ENCODE measurements at places on chromosomes 6 and 20.

- DNase-seq: no peak
Measured at GRCh38 chr6:4185419-4185818, 50.0 kb upstream of the ECI2 start.

DNA sequence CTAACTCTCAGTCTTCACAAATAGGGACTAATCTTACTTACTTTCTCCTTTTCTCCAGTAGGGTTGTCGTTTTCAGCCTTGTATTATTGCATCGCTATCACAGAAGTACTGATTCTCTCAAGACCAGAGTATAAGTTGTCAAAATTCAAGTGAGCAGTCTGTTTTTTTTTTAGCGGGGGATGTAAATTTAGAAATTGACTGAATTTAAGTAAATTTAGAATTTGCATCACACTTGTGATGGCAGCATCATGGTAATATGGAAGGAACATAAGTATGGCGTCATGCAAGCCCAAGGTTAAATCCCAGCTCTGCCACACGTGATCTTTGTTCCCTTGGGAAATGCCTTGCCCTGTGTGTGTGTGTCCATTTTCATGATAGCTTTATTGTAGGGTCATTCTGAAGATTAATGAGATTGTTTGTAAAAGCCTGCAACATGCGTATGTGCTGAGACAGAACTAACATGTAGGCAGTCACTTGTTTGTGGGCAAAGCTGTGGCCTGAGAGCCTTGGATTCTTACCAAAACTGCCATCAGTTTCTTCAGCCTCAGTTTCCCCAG, 52.8 kb upstream of the VSTM2L start:
- DNase-seq: no peak

GRCh38 chr6:115220551-115221159, 840.0 kb downstream of the FRK start:
- no peak for DNase-seq

DNA sequence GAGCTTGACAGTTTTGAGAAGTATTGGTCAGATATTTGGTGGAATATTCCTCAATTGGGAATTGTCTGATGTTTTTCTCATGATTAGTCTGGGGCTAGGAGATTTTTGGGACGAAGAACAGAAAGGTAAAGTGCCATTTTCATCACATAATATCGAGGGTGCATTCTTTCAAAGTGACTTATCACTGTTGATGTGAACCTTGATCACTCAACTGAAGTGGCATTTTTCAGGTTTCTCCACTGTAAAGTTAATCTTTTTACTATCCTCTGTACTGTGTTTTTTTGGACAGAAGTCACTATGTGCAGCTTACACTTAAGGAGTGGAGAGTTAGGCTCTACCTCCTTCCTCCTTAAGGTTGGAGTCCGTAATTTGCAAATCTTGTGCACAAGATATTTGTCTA, 39.2 kb downstream of the PTCHD4 start:
- no peak for DNase-seq

DNA sequence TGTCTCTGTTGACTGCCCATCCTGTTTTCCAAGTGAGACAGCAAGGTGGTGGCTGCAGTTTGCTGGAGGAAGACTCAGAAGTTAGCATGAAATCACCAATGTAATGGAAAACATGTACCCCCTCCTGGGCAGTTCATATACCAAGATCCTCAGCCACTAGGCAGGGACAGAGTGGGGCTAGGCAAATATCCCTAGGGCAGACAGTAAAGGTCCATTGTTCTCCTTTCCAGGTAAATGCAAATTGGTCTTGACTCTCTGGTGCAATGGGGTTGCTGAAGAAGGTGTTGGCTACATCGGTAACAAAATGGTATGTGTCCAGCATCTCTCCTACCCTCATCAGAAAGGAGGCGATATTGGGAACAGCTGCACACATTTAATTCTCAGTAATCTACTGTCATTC, 233.6 kb upstream of the SOX4 start:
- DNase-seq: no peak

DNA sequence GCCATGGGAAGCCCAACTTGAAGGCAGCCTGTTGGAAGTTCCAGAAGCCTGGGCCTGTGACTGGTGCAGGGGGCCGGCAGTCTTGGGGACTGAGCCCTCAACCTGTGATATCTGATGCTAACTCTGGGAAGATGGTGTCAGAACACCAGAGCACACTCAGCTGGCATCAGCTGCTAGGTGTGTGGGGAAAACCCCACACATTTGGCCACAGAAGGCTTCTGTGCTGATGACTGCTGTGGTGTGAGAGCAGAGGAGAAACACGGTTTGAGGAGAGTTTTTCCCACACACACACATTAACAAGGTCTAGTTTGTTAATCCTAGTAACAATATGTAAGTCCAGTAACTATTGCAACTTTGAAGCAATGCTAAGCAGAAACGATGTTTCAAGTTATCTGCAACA, 78.0 kb downstream of the PSMB1 start:
- no peak for DNase-seq

- no peak for DNase-seq
Measured at GRCh38 chr6:84137989-84138575, 89.4 kb downstream of the CEP162 start.

DNA sequence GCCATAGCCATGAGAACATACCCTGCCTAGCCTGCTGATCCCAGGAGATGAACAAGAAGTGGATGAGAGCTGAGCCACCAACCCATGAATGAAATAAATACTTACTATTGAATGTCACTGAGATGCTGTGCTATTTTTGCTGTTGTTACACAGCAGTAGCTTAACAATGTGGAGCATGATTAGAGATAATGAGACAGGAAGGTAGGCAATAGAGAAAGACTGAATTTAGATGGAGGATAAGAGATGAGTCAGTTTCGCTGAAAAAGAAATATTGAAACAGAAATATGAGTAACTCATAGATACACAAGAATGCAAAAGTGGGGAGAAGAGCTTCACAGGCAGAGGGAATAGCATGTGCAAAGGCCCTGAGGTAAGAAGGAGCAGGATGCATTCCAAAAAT, 94.9 kb upstream of the TOP1 start:
- DNase-seq: no peak

- DNase-seq: no peak
Measured at GRCh38 chr20:61777773-61778494, 287.7 kb downstream of the TAF4 start.

DNA sequence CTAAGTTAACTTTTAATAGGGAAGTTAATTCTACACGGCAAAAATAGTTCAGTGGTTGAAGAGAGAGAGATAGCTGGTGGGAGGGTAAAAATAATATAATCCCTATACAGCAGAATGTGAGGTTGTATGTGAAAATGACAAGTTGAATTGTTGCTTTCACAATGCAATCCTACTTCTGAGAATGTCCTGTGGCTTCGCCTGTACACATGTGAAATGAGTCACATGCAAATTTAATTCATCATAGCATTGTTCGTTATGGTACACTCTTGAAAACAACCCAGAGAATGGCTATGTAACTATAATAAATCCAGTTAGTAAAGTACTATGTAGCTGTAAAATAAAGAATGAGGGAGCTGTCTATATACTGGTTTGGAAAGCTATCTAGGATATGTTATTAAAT, 46.0 kb upstream of the HINT3 start:
- no peak for DNase-seq

DNA sequence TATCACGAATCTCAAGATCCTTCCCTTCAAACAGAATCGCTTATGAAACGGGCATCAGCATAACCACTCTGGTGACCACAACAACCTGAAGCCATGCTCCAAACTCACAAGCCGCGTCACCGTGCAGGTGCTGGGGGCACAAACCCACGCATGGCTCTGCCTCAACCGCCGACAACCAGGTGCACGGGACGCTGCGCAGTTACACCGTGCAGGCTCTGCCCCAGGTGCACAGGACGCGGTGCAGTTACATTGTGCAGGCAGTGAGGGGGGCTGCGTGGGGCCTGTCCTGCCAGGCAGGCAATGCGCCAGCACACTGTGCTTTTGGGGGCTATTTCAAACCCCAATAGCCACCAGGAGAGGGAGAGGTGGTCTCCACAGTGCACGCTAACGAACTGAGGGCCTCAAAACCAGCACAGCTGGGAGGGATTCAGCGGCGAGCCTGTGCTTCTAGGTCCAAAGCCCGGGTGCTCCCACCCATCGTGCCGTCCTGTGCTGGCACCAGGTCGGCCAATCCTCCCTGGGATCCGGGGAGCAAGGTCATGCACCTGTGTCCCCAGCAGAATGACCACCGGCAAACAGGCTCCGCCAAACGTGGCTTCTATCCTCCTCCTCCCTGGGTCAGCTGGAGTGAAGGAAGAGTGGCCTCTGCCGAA, 35.8 kb downstream of the ZBTB46 start:
- no peak for DNase-seq

GRCh38 chr6:88473589-88473988, 307.4 kb upstream of the CNR1 start:
- no peak for DNase-seq

GRCh38 chr6:9938801-9939200, 476.1 kb downstream of the TFAP2A start:
- DNase-seq: no peak

DNA sequence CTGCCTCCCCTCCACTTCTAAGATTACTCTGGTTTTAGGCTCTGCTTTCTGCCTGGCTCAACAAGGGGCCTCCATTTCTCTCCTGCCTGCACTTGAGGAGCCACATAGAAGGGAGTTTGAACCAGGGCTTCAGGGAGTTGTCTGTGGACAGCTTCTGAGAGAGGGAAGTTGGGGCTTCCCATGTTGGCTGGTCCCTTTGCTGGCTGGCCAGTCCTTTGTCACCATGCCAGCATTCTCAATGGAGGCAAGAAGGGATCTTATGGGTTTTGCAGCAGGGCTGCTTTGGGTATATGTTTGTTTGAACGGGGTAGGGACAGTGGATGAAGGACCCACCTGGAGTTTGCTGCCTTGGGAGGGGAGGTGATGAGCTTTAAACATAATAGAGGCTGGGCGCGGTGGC, 124.9 kb downstream of the CARMIL1 start:
- DNase-seq: no peak

DNA sequence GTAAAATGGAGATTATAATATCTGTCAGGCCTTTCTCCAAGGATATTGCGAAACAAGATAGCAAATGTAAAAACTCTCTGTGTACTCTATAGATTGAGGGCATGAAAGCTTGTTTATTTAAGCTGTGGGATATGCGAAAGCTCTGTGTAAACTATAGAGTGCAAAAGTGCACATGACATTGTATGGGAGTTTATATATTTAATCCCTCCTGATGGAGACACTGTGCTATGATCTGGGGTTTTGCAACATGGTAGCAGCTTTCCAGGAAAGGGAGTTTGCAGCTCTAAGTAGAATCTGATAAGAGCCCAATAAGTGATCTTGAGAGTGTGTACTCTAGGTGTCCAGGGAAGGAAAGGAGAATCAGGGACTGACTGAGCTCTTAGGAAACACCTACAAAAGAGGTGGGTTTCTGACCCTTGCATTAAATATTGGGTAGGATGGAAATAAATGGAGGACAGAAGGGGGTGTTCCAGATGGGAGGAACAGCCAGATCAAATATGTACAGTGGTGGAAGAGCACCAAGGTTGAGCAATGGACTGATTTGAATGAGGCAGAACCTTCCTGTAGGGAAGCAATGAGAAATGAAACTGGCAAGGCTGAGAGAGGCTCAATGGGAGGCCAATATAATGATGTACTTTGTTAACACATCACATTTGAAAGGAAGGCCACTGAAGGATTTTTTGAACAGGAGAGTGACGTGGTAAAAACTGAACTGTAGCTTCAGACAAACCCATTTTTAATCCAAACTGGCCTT, 450.1 kb downstream of the GJA1 start:
- no peak for DNase-seq

DNA sequence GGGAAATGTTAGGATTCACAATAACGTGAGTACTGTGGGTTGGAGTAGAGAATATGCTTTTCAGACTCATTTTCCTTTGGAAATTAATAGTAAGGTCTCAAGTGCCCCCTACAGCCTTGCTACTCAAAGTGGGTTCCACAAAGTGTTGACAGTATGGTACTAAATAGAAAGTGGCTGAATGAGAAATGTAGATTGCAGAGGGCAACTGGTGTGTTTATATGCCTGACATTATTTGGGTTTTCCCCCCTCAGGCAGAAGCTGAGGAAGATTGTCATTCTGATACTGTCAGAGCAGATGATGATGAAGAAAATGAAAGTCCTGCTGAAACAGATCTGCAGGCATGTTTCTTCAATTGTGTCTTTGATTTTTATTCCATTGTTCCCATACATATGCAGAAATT, 5.6 kb downstream of the FBXO9 start:
- no peak for DNase-seq

DNA sequence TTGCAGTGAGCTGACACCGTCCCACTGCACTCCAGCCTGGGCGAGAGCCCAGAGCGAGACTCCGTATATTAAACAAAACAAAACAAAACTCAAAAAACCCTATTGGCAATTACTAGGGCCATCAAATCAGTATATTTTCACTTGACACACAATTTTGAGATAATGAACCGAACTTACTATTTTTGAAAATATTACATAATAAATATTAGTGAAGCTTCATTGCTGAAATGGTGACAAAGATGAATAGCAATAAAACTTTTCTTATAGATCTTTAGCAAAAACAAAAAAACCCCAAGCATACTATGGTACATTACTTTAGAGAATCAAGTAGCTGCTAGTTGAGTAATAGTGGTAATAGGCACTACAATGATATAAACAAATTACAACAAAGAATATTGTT, 113.0 kb downstream of the ATG5 start:
- DNase-seq: no peak

GRCh38 chr20:45187693-45188092, 13.0 kb downstream of the PI3 start:
- no peak for DNase-seq

- no peak for DNase-seq
Measured at GRCh38 chr20:63186528-63187316, 29.2 kb downstream of the YTHDF1 start.

DNA sequence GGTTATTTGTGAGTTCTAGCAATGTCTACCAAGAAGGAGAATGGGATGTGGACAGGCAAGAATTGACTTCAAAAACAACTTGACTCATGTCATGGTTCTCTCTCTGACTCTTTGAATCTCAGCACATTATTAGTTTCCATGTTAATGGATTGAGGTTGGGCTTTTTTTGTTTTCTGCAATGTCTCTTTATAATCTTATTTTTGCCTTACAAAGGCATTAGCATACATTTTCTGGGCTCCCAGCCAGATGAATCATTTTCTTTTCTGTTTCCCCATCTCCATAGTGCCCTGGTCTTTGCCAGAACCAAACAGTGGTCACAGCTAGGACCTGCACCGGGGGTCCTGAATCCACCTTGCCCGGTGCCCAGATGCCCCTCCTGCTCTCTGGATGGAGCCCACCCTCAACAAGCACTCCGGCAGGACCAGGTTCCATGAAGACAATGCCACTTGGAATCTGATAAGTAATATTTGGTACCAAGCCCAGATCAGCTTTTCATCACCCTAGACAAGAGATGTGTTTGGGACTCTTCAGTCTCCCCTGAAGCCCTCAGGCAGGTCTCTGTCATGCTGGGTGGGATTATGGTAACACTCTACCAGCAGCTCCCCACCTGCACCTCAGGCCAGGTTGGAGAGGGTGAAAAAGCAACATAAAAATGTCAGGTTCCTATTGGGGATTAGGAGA, 266.7 kb upstream of the SULF2 start:
- DNase-seq: no peak
